Stimulated activated naive CD8-positive, alpha-beta T cell treated with anti-CD3 and anti-CD28 coated beads, Interleukin-15, amount 100 ng/mL, for 72 hours (primary cell): ENCODE measurements at places on chromosomes 5 and 9.

- DNase-seq, result no peak
Measured at GRCh38 chr9:18490641-18491370, 16.9 kb downstream of the ADAMTSL1 start.

- DNase-seq, result peak; percentile 38
Measured at GRCh38 chr9:85290019-85290418, 451.7 kb downstream of the AGTPBP1 start.

DNA sequence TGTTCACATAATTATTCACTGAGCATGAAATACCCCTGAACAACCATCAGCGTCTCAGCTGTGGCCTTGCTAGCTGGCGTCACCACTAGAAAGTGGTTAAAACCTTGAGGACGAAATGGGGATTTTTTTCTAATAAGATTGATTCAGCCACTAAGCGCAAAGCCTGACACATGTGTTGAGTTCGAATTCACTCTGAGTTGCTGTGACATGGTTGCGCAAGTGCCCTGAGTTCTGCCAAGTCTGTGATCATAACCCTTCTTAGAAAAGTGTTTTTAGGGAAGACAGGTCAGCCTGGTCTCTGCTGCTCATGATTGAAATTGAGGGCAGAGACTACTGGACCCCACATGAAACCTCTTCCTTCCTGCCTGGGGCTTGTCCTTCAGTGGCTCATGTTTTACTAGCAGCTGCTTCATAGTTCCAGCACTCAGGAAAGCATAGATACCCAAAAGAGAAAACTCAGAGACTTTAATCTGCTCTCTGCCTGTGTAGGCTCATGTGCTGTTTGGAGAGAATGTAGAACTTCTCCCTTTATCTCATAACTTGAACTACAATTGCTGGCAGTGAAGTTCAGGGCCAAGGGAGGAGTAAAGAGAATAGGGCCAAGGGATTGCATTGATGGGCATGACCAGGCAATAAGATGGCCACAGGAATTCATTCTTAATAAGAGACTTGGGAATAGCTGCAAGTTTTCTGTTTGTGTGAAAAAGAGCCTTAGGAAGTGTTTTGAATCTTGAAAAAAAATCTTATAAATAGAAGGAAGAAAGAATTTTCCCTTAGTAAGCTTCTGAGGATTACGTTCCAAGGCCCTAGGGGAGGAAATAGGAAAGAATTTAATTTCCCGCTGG is 66.8 kb upstream of the CXCL14 start:
- no peak for DNase-seq

GRCh38 chr5:5473226-5473625 is 50.7 kb downstream of the ICE1 start:
- DNase-seq, result no peak

DNA sequence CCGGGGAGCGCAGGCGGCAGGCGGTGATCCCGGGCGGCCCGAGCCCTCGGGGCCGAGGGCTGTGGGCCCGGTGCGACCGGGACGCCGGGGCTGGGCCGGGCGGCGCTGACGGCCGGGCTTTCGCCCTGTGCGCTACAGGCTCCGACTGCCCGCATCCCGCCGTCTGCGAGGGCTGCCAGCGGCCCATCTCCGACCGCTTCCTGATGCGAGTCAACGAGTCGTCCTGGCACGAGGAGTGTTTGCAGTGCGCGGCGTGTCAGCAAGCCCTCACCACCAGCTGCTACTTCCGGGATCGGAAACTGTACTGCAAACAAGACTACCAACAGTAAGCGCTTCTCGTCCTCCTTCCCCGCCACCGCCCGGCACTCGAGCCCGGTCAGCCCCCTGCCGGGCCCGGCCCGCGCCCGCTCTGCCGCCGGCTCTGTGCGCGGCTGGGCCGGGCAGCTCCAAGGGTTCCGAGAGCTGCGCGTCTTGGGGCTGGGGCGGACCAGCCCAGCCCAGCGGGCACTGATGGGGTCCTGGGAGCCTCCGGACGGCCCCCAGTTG is 1.6 kb downstream of the LMX1B start:
- peak; percentile 37 for DNase-seq
